ENCODE measurements at places on chromosomes 12 and 14.

DNA sequence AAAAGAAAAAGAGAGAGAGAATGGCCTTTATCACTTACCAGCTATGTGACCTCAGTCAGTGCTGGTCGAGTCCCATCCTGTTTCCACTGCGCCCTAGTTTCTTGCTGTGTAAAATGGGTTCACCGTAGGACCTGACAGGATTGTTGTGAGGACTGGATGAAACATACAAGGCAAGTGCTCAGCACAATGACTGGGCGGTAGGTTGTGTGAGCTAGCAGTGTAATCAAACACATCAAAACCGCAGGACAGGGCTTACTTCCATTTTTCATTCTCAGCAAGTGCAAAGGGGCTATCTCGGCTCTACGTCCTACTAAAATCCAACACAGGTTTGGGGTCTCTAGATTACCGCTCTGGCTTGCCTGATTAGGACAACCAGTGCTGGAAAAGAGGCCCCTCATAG is 36.4 kb upstream of the ATXN2 start:
- no peak for DNase-seq

DNA sequence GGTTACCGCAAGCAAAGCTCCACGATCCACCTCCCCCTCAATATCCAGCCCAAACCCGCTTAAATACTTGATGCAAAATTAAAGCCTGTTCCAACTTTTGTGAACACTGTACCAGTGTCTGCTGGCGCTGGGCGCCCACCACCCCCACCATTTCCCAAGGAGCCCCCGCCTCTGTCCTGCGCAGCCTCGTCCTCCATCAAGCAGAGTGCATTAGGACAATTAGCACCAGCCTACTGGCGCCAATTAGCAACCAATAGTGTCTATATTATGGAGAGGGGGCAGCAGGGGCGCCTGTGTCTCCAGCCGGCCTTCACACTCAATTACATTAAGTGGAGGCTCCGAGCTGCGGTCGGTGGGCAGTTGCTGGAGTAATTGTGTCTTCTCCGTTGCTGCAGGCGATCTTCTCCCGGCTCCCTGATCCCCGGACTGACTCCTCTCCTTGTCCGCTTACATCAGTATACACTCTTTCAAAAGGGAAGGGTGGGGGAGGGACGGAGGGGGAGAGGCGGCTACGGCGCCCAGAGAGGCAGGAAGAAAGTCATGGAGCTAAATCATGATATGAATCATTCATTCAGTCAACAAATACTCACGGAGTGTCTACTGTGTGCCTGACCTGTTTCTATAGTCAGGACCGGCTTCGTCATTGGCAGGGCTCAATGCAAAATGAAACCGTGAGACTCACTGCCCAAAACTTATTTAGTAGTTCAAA is 707.3 kb downstream of the MED13L start:
- DNase-seq, result no peak

DNA sequence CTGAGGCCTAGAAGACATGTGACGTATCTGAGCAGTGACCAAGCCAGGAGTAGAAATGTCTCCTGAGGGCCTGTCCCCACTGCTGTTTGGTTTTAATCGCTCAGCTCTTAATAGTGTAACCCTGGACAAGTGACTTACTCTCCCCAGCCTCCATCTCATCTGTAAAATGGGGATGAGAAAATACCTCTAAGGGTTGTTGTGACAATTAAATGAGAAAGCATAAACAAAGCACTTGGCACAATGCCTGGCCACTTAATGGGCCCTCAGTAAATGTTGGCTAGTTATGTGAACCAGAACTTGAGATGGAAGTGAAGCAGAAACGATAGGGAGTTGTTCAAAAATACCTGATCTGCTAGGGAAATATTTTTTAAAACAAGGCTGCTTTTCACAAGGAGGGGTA is 58.2 kb downstream of the HMGA2 start:
- DNase-seq, result no peak

DNA sequence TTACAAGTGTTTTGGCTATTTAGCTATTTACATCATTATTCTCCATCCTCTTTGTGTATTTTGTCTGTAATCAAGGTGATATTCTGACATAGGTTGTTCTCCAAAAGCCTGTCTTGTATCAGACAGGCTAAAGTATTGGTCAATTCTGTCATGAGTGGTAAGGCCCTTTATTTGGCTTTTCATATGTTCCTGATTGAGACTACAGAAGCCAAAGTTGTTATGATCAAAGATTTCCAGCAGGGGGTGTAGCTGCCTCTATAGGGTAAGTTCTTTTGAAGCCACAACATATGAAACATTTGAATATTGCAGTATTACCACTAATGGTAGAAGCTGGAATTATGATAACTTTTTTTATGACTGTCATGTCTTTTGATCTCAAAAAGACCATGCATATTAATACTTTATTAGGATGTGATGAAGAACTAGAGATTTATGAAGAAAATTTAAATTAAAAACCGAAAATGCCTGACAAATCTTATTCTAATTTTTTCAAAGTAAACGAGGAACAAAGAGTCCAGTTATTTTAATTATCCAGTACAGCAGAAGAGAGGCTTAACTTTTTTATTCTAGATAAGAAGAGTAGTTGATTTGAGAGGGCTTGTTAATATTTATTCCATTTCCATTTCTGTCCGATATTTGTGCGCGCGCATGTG is 3.4 kb upstream of the ARHGAP5 start:
- peak; percentile 36 for DNase-seq

- no peak for DNase-seq
Measured at GRCh38 chr12:84648425-84648824, 264.2 kb downstream of the SLC6A15 start.

- no peak for DNase-seq
Measured at GRCh38 chr12:7161327-7161726, 28.2 kb upstream of the PEX5 start.

DNA sequence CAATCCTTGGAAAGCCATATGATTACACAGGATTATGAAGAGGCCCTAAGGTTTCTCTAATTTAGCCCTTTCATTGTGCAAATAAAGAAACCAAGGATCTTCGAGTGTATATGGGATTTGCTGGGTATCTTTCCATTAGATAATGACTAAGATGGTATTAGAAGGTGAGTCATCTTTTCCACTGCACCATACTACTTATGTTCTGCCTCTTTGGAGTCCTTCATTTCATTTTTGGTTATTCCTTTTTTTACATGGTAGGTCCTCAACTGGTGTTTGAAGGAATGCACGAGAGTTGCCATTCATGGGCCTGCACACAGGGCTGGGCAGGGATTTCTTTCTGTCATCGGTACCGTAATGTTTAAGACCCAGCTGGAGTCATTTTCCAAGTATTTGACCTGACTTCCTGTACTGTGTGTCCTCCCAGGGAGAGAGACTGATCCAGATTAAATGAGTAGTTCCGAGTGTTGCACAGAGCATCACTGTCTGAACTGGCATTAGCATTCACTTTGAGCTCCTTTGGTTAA is 85.7 kb downstream of the BORCS5 start:
- no peak for DNase-seq

GRCh38 chr12:55721601-55722213 is 1.5 kb downstream of the RDH5 start:
- no peak for DNase-seq

DNA sequence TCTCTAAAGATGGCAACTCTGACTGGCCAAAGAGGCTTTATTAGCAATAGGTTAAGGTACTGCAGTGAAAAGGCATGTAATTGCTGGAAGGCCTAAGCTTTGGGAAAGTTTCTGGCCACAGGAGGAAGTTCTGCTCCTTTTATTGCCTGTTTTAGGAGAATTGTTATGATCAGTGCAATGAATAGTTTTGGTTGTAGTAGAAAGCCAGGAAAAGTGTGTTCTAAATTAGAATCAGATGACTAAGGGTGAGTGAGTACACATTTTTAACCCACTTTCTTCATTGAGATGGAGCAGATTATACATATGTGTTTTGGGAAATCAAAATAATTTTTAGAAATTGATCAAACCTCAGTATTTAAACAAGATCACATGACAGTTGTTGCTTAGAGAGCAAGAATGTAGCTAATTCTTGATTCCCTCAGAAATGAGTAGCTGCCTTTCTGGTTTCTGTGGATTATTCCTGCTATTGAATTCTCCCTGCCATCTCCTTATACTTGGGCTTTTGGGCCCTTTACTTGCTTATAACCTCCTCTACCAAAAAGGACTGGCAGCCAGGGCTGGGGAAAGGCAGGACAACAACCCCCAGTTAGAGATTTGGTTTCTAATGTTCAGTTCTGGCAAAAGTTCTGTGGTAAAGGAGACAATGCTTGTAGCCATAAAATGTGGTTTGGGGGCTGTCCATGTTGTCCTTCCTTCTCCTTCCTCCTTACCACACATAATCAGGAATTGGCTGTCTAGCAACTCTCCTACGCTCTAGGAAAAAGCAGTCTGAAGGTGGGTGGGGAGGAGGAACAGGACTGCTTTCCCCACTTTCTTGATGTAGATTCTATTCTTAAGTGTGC is 217.1 kb downstream of the SLC38A4 start:
- no peak for DNase-seq

- DNase-seq, result no peak
Measured at GRCh38 chr12:118424884-118425283, 48.5 kb downstream of the SUDS3 start.

GRCh38 chr12:50927356-50927755 is 25.0 kb upstream of the HIGD1C start:
- no peak for DNase-seq

GRCh38 chr14:89292579-89293313 is 124.3 kb downstream of the FOXN3 start:
- DNase-seq, result no peak

- no peak for DNase-seq
Measured at GRCh38 chr12:75982169-75982564, 49.4 kb downstream of the PHLDA1 start.

GRCh38 chr14:89571491-89571890 is 154.5 kb upstream of the FOXN3 start:
- DNase-seq, result no peak

DNA sequence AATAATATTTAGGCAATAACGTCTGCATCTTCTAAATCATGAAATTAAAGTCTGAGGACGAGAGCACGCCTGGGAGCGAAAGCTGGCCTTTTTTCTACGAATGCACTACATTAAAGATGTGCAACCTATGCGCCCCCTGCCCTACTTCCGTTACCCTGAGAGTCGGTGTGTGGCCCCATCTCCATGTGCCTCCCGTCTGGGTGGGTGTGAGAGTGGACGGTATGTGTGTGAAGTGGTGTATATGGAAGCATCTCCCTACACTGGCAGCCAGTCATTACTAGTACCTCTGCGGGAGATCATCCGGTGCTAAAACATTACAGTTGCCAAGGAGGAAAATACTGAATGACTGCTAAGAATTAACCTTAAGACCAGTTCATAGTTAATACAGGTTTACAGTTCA is 19.3 kb downstream of the CKB start:
- no peak for DNase-seq

- no peak for DNase-seq
Measured at GRCh38 chr14:103444837-103445524, 59.8 kb downstream of the MARK3 start.

DNA sequence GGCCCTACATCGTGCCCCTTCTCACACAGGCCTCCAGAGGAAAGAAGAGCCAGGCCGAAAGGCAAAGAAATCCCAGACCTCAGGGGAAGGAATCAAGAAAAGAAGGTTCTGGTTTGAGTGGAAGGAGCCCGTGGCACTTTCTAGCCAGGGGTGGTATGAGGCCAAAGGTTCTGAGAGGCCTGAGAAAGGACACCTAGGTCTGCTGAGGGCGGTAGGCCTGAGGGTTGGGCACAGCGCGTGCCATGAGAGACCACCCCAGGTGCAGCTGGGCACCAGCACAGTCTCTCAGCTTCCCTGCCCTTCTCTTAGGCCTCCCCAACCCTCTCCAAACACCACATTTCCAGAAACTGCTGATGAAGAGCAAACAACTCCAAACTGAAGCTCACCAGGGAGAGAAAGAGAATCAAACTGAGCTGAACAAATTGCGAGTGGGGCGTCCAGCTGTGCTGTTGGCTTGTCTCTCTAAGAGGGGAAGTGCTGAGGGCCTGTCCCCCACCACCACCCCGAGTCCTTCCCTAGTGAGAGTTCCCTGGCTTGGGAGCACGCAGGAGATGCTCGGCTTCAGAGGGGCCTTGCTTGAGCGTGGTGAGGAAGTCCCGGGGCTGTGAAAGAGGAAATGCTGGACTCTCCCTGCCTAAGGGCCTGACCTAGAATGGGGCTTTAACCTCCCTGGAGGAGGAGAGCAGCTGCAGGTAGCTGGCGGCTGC is 184.8 kb downstream of the ZFP36L1 start:
- no peak for DNase-seq

DNA sequence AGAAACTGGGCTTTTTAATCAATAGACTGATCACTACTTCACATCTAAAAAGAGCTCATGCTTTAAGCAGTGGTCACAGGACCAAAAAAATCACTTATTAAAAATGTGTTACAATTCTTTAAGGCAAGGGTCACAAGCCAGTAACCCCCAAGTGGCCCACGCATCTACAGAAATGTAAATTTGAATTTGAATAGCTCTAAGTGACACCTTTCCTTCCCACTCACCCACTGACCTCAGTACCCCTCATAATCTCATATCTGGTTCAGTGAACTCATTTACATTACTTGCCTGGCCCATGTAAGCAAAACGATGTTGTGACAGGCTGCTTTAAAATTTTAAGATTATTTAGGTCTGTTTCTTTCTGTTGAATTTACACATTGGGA is 27.4 kb downstream of the NELL2 start:
- DNase-seq, result no peak

GRCh38 chr12:55673638-55674037 is 34.1 kb downstream of the ITGA7 start:
- DNase-seq, result no peak

DNA sequence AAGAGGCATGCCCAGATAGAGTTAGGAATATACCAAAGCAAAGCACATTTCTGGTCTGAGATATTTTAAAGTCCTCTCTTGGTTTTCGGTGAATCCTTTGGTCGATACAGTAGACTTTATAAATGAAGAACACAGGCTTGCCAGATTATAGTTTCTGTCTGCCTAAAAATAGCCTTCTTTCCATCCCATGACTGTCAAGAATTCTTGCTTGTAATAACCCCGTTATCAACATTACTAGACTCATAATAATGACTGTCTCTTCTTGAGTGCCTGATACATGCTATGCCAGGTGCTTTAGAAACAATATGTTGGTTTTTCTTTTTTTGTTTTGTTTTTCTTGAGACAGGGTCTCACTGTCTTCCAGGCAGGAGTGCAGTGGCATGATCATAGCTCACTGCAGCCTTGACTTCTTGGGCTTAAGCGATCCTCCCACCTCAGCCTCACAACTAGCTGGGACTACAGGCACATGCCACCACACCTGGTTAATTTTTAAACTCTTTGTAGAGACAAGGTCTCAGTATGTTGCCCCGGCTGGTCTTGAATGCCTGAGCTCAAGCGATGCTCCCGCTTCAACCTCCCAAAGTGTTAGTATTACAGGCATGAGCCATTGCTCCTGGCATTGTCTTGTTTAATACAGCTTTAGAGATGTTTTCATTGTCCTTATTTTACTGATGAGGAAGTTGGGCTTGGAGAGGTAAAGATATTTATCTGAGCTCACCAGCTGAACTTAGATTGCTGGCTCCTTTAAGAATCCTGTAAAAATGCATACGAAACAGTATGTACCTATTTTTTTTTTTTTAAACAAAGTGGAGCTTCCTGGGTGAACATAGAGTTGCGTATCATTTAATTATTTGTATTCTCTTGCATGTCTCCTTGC is 30.4 kb downstream of the CHST11 start:
- DNase-seq, result no peak

- no peak for DNase-seq
Measured at GRCh38 chr14:91946622-91947474, 646 bp downstream of the FBLN5 start.

All from activated CD4-positive, alpha-beta T cell treated with anti-CD3 and anti-CD28 coated beads, Interleukin-2, amount 50 U/mL, for 48 hours (primary cell).